BE2C (cell line): ENCODE measurements at places on chromosomes 11 and 22.

GRCh38 chr11:82854242-82854641 lies 46.0 kb downstream of the PRCP start:
- DNase-seq, result no peak

DNA sequence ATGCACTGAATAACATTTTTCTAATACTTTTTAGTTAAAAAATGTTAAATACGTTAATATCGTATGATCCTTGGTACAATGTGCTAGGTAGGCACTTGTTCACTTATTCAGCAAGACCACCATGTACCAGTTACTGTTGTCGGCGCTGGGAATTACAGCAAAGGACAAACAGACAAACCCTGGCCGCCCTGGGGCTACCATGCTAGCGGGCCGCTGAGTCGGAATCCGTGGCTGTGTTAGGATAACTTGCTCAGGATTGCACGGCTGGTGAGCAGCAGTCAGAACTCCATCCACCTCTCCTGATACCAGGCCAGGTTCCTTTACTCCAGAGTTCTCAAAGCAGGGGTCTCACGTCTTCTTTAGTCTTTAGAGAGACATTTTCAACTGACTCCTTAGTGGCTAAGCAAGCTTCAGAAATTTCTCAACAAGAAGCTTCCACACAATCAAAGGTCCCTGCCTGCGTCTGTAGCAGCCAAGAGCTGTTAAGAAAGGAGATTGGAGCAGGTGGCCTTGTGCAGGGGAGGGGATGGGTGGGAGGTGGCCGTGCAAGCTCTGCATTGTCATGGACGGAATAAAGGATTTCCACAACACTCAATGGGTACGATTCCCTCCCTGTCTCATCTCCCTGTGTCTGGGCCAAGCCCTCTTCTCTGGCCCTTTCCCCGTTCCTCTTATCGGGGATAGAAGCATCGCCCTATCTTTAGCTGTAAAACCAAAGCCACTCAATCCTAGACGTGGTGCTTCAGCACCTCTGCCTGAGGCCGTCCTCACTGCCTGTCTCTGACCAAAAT lies 39.8 kb upstream of the NNMT start:
- DNase-seq, result peak; percentile 47

- peak; percentile 98 for DNase-seq
These were observed at the start of gene DMC1 for GRCh38 chr22:38569972-38570778. Gene DMC1 (minus strand): TSS chr22:38570183. CDS start chr22:38568256, 1,927 bp downstream.

GRCh38 chr22:19011075-19011474 lies 75.0 kb upstream of the PRODH start:
- no peak for DNase-seq

- DNase-seq, result no peak
These were observed 1.1 kb downstream of the OSBP start for GRCh38 chr11:59614277-59615119.

DNA sequence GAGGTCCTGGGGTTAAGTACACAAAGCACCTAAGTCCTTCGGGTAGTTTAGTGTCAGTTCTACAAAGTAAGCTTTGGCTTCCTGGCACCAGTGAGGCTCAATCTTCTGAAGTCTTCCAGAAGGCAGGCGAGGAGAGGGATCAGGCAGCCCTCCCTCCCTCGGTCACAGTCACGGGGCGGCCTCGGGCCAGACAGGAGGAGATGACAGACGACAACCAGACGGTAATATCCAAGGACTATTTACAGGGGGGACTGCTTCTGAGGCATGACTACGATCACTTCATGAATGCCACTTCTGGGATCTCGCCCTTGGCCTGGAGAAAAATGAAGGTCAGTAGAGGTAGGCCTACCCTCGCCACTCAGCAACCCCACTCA lies 383 bp upstream of the TMEM223 start:
- DNase-seq, result peak; percentile 29

- DNase-seq, result no peak
These were observed 161.7 kb downstream of the ATG16L2 start for GRCh38 chr11:72975778-72976521.

- DNase-seq, result no peak
These were observed 35.2 kb upstream of the FIBIN start for GRCh38 chr11:26958702-26959049.

DNA sequence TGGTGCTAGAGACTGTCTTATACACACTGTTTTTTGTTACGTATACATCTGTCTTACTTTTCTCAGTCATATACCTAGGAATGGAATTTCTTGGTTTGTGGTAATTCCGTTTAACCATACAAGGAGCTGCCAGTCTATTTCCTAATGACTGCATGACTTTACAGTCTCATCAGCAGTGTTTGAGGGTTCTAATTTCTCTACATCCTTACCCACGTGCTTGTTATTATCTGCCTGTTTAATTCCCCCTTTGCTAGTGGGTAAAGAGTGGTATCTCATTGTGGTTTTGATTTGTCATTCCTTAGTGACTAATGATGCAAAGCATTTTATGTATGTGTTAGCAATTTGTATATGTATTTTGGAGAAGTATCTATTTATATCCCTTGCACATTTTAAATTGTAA lies 1008.0 kb downstream of the FAM181B start:
- no peak for DNase-seq

- no peak for DNase-seq
These were observed 8.2 kb upstream of the PIWIL4 start for GRCh38 chr11:94558932-94559331.

GRCh38 chr22:20204311-20204710 lies 53.5 kb upstream of the CCDC188 start:
- DNase-seq, result no peak

- DNase-seq, result peak; percentile 77
These were observed 91.0 kb downstream of the TMPRSS5 start for GRCh38 chr11:113615098-113615497.

- DNase-seq, result no peak
These were observed 7.7 kb upstream of the QSER1 start for GRCh38 chr11:32884770-32885384.

GRCh38 chr22:27480487-27480886 lies 321.1 kb downstream of the MN1 start:
- DNase-seq, result no peak

DNA sequence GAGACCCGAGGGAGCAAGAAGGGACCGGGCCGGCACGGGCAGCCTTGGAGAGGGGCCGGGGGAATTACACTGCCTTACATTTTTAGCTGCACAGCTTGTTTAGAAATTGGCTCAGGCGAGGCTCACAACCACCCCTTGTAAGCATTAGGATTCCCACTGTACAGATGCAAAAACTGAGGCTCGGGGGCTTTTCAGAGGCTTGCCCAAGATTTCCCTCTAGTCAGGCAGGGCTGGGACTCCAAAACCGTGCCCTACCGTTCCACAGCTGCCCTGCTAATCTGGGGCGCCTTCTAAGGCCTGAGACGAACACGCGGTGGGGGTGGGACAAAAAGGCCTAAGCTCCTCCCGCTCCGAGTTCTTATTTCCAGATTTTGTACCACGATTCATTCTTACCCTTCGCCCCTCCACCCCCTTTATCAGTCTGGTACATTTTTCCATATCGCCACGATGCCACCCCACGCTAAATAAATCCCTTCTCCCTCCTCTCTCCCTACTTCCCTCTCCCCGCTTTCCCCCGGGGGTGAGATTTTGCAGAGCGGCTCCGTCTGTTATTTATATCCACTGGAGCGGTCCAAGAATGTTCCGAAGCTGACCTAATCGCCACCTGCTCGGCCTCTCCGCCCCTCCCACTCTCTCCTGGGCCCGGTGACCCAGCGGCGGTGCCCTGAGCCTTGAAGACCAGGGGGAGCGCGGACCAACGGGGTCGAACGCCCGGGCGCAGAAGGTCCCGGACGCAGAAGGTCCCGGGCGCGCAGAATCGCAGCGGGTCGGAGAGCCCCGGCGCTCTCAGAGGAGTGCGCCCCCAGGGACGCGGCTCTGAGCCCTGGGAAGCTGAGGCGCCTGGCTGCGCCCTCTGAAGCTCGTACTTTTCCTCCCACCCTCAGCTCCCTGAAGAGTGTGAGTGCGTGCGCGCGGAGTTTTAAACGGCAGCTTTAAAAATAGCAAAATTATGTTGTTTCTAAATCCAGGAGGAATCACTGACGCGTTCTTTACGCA lies 764 bp upstream of the PACSIN3 start:
- peak; percentile 42 for DNase-seq

- DNase-seq, result no peak
These were observed 3913.9 kb upstream of the OR11H1 start for GRCh38 chr22:11613898-11614755.

DNA sequence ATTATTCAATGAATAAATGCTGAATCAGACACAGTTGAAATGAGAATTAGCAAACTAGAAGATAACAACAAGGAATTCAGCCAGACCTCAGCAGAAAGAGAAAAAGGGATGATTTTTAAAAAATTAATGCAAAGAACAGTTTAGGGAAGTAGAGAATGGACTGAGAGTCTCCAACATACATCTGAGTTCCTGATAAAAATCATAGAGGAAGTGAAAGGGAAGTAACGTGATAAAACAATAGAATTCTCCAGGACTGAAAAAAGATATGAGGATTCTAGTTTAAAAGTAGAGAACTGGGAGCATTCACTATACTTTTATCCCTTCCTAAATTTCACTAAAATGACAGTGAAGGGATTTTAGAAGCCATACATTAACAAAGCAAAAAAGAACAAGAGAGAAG lies 592.0 kb downstream of the SOX6 start:
- DNase-seq, result no peak

DNA sequence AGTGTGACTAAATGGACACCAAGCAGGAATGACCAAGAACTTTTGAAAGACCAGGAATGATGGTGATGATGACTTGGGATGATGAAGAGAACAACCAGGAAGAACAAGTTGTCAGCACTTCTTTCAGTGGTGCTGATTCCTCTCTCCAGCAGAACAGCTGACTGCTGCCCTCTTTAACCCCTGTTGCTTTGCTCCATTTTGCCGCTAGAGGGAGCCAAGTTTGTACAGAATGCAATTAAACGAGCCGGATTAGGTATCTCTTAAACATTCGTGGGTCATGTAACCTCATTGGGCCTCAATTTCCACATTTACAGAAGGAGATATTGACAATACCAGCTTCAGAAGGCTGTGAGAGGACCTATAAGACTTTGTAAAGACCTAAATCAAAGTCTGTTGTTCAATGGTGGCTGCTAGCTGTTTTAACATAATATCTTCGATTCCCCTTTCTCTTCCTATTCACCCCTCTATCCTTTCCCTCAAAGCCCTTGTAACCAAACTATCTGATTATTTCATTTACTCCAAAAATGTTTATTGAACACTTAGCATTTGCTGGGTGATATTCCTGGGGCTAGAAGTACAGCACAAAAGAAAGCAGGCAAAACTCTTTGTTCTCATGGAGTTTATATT lies 1.9 kb downstream of the OR4S1 start:
- peak; percentile 42 for DNase-seq

DNA sequence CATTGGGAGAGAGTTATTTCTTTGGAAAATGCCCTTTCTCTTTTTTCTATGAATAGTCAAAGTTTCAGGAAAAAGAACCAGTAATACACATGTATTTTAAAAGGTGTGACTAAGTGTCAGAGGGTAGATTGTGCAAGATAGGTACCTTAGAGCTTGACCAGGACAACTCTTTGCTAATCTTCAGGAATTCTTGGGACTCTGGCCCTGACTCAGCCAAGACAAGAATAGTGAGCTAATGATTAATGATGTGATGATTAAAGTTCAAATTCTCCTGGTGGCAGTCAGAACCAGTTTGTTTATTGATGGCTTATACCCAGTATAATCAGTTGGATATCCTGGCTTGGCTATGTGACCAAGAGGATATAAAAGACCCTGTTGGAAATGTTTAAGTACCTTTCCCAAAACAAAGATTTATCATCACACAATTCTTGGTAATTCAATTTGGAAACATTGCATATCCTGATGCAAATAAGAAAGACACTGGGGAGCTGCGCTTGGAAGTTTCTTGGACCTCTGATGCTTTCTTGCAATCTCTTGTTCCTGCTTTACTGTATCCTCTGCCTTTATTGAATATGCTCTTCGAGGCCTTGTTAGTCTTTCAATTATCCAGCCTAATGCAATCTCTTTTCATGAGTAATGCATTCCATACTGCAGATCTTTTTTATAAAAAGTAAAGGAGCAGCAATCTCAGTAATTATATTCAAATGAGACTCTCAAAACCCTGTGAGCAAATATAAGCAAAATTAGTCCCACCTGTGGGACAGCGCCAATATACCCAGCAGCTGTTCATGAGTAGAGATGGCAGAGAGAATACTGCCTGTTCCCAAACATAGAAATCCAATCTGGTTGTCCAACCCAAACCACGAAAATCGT lies 48.0 kb upstream of the CEP126 start:
- no peak for DNase-seq

GRCh38 chr11:70467201-70468085 lies 69.1 kb downstream of the CTTN start:
- DNase-seq, result peak; percentile 76

DNA sequence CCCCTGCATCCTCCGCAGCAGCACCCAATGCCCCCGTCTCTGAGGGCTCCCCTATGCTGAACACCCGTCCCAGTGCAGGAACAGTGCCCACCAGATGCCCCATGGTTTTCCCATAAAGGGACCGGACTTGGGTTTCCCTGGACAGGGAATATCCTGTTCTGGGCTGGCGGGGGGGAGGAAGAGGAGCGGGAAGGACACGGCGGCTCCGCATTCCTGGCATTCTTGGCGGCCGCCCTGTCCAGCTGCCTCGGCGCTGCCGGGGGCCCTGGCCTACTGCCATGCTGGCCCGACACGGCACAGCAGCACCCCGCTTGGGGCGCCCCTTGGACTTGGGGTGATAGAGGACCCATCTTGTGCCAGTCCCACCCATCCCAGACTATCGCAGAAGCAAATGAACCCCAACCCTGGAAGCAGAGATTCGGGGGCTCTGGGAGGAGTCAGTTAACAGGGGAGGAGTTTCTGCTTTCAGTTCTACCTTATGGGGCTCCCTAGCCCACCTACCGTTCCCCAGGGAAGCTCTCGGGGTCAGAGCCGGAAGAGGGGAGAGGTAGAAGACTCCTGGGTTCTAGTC lies 23.7 kb upstream of the CBX7 start:
- no peak for DNase-seq

DNA sequence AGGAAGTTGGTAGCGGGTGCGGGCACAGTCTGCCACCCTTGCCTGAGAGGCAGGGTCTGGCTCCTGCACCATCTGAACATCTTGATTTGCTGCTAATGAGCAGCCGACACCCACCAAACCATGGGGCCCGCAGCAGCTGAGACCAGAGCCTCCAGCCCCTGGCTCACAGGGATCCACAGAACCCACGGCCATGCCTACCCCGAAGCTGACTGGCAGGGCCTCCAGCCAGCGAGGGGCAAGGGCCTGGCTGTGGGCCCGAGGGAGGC lies 171.5 kb upstream of the NTM start:
- DNase-seq, result no peak
